Immature natural killer cell (primary cell): ENCODE measurements at places on chromosomes 2 and 18.
A peak's percentile ranks its signal among the peaks of the same experiment; 100 is the strongest.

DNA sequence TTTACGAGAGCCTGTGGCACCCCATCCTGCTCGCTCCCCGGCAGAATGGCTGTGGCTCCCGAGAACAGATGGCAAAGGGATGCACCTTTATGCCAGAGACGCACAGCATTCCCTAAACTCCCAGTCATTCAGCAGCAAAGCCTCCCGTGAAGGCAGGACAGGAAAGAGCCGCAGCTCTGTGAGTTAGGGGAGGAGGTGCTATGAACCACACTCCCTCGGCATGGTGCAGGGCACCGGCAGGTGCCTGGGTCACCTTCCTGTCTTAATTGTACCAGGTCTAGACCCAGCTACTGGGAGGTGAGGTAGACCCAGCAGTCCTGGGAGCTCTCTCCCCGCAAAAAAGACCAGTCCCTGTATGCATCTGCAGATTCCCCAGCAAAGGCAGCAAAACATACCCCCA lies 149.8 kb downstream of the TWIST2 start:
- no peaks in the 10 kb centered on the region for H3K36me3 ChIP-seq
- H3K4me3 ChIP-seq, result no peak overlapping the region
- peaks cover 4% of the 10 kb centered on the region for H3K4me1 ChIP-seq
- peaks cover 9% of the 10 kb centered on the region for H3K27me3 ChIP-seq
- no peak for DNase-seq
- H3K27ac ChIP-seq, result no peak overlapping the region

DNA sequence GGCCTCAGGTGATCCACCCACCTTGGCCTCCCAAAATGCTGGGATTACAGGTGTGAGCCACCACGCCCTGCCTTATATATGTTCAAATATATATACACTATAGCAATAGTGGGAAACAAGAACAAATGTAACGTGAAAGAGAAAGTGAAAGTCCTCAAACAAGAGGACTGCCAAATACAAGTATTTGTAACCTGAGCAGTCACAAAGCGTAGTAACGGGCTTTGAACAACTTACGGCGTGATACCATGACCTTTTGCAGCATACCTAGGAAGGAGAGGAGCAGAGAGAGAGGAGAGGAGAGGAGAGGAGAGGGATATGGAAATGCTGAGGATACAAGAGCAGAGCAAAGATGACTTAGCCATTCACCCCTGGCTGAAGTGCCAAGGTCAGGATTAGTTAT lies 113.8 kb upstream of the RGPD4 start:
- H3K4me1 ChIP-seq, result peaks cover 5% of the 10 kb centered on the region
- H3K36me3 ChIP-seq, result no peaks in the 10 kb centered on the region
- peaks cover 2% of the 10 kb centered on the region for H3K27me3 ChIP-seq
- DNase-seq, result no peak

DNA sequence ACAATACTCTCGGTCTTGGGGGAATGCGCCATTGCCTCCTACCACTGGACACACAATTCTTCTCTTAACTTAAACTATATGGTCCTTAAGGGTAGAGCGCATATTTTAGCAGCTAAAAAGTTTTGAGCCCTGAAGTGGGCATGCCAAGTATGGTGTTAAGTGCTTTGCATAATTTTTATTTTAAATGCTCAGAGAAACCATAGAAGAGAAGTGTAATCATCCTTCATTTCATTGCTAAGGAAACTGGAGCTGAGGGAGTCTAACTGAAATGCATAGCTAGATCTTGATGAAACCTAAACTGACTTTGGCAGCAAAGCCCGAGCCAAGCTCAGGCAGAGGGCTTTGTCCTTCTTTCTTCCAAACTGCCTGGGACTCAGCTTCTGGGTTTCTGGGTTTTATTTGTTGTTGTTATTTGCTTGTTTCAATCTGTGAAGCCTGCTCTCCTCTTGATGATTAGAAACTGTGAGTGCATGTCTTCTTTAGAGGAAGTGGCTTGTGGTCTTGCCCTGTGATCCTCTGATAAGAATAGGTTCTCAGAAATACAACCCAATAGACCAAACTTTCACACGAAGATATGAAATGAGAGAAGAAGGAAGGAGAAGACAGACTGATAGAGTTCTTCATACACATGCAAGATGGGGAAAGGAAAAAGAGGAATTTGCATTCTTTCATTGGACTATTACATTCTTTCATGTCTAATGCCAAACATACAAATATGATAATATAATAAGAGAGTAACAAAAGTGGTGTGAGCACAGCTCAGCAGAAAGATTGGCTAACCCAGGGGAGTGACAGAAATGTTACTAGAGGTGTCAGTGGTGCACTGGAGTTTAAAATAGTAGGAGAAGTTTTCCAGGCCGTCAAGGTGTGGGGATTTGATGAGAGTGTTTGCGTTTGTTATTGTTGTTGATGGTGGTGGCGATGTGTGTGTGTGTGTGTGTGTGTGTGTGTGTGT lies 7.5 kb upstream of the RNF144A start:
- H3K27me3 ChIP-seq, result peaks cover 2% of the 10 kb centered on the region
- H3K27ac ChIP-seq, result peak overlapping the region; percentile 90
- peak; percentile 70 for DNase-seq
- H3K4me1 ChIP-seq, result peaks cover 80% of the 10 kb centered on the region
- H3K4me3 ChIP-seq, result peak overlapping the region; percentile 72

DNA sequence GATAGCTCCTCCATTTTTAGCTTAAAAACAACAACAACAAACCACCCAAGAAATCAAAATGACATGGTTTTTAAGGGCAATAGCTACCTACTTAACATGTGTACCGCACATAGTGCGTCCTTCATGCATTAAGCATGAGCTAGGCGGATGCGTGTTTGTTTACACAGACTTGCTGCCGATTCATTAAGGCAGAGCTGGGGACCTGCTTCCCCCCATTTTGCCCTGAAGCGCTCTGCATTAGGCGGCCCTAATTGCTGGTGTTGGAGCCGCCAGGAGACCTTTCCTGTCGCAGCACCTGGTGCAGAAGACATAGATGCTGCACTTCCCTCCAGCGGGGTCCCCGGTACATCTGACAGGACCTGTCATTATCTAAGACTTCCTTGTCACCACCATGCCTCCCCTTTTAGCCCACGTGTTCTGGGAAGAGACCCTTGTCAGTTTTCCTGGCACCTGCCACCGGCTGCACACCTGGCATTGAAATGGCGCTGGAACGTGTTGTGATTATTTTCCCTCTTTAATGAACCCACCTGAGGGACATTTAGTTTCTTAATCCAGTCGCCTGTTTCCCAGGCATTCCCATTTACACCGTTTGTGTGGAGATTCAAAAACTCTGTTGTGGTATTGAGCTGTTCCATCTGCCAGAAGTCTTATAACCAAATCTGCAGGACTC lies 261.1 kb upstream of the RAB12 start:
- H3K36me3 ChIP-seq, result no peaks in the 10 kb centered on the region
- no peak overlapping the region for H3K27ac ChIP-seq
- H3K27me3 ChIP-seq, result no peaks in the 10 kb centered on the region
- H3K4me1 ChIP-seq, result no peaks in the 10 kb centered on the region

GRCh38 chr2:153404792-153405191 lies 73.8 kb downstream of the RPRM start:
- no peak overlapping the region for H3K27ac ChIP-seq
- no peak for DNase-seq
- H3K27me3 ChIP-seq, result no peaks in the 10 kb centered on the region
- H3K4me3 ChIP-seq, result no peak overlapping the region

- H3K4me3 ChIP-seq, result no peak overlapping the region
- H3K36me3 ChIP-seq, result peaks cover 3% of the 10 kb centered on the region
- peak overlapping the region; percentile 53 for H3K27ac ChIP-seq
- H3K4me1 ChIP-seq, result no peaks in the 10 kb centered on the region
Observed at GRCh38 chr2:202479090-202479489, 103.0 kb downstream of the BMPR2 start.

GRCh38 chr2:45960057-45960863 lies 308.8 kb downstream of the PRKCE start:
- H3K4me1 ChIP-seq, result peaks cover 12% of the 10 kb centered on the region
- no peak overlapping the region for H3K27ac ChIP-seq
- H3K4me3 ChIP-seq, result no peak overlapping the region
- no peaks in the 10 kb centered on the region for H3K36me3 ChIP-seq
- peaks cover 2% of the 10 kb centered on the region for H3K27me3 ChIP-seq

GRCh38 chr2:134489732-134490384 lies 228.9 kb downstream of the TMEM163 start:
- no peak overlapping the region for H3K27ac ChIP-seq
- no peak overlapping the region for H3K4me3 ChIP-seq
- no peaks in the 10 kb centered on the region for H3K36me3 ChIP-seq
- peaks cover 3% of the 10 kb centered on the region for H3K27me3 ChIP-seq
- DNase-seq, result no peak

GRCh38 chr2:241068136-241068941 lies 33.7 kb downstream of the MTERF4 start:
- H3K27ac ChIP-seq, result no peak overlapping the region
- no peak for DNase-seq
- no peaks in the 10 kb centered on the region for H3K36me3 ChIP-seq

- no peaks in the 10 kb centered on the region for H3K4me1 ChIP-seq
- no peak overlapping the region for H3K27ac ChIP-seq
- no peaks in the 10 kb centered on the region for H3K27me3 ChIP-seq
- H3K36me3 ChIP-seq, result no peaks in the 10 kb centered on the region
- no peak overlapping the region for H3K4me3 ChIP-seq
Observed at GRCh38 chr18:28459587-28459986, 282.7 kb upstream of the CDH2 start.

- H3K36me3 ChIP-seq, result no peaks in the 10 kb centered on the region
- H3K27me3 ChIP-seq, result peaks cover 2% of the 10 kb centered on the region
- H3K4me3 ChIP-seq, result no peak overlapping the region
- H3K27ac ChIP-seq, result peak overlapping the region; percentile 57
Observed at GRCh38 chr2:234438305-234438977, 58.4 kb downstream of the ARL4C start.

DNA sequence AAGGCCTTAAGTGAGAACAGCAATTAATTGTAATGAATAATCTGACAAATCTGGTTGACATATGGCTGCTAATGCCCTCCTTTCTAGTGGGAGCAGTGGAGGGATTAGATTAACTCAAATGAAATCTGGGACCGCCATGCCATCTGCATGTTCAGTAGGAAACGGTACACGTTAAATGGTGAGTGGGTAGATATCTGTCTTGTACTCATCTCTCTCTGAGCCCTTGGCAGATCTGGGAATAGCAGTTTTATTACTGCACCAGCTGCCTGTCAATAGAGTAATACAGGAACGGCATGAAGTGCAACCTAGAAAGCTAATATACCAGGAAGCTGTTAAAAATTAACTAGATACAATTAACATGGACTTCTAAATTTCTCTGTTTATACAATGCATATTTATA lies 258.8 kb downstream of the GPD2 start:
- H3K4me3 ChIP-seq, result no peak overlapping the region
- H3K4me1 ChIP-seq, result no peaks in the 10 kb centered on the region
- H3K36me3 ChIP-seq, result no peaks in the 10 kb centered on the region
- H3K27ac ChIP-seq, result no peak overlapping the region
- no peak for DNase-seq
- H3K27me3 ChIP-seq, result peaks cover 8% of the 10 kb centered on the region

DNA sequence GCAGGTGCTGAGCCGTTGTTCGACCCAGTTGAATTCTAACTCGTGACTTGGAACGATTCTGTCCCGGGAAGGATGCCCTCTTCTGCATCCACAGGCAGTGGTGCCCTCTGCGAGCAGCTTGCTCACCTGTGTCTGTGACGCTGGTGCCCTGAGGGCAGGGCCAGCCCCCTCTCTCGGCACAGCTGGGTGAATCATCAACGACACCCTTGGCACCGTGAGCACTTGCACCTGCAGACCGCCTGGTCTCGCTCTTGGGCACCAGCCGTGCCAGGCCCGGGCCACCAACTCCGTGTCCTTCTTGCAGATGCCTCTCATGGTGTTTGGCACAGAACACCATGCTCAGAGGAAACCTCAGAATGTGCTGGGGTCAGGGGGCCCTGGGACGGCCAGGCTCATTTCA lies 75.0 kb downstream of the SLC66A2 start:
- no peak overlapping the region for H3K4me3 ChIP-seq
- DNase-seq, result no peak
- H3K4me1 ChIP-seq, result no peaks in the 10 kb centered on the region
- no peak overlapping the region for H3K27ac ChIP-seq
- no peaks in the 10 kb centered on the region for H3K36me3 ChIP-seq

- H3K36me3 ChIP-seq, result no peaks in the 10 kb centered on the region
- H3K4me3 ChIP-seq, result no peak within 1 kb of the TSS
- no peaks in the 10 kb centered on the region for H3K4me1 ChIP-seq
- H3K27ac ChIP-seq, result no peak within 1 kb of the TSS
- no peak for DNase-seq
Observed at GRCh38 chr2:166494140-166494624, at the start of gene SCN7A. TSS of gene SCN7A (minus strand) at chr2:166494249. CDS start at chr2:166477696, 16,553 bp downstream.

- no peak overlapping the region for H3K27ac ChIP-seq
- H3K4me1 ChIP-seq, result no peaks in the 10 kb centered on the region
Observed at GRCh38 chr2:183798535-183798934, 674.3 kb downstream of the NUP35 start.

- peaks cover 6% of the 10 kb centered on the region for H3K36me3 ChIP-seq
- H3K4me1 ChIP-seq, result peaks cover 13% of the 10 kb centered on the region
- H3K27me3 ChIP-seq, result peaks cover 9% of the 10 kb centered on the region
- no peak for DNase-seq
- H3K4me3 ChIP-seq, result peak overlapping the region; percentile 7
- no peak overlapping the region for H3K27ac ChIP-seq
Observed at GRCh38 chr18:55780586-55781071, 192.6 kb upstream of the TCF4 start.

DNA sequence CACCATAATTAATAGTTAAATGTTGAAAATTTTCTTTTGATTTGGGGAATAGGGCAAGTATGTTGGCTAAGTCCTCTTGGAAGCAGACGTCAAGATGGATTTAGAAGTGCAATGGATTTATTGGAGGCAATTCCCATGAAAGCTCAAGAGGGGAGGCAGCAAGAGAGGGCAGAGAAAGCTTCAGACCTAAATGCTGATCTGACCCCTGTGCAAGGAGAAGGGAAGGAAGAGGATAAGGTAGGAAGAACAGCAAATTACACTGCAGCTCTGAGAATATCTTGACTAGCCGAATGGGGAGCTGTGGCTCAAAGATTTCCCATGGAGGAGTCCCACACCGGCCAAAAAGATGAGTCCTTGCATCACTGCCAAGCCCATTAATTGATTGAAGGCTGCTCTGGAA lies 46.9 kb upstream of the ATP8B1 start:
- DNase-seq, result no peak
- no peak overlapping the region for H3K4me3 ChIP-seq
- no peaks in the 10 kb centered on the region for H3K36me3 ChIP-seq

GRCh38 chr18:79203017-79203605 lies 133.9 kb downstream of the ATP9B start:
- H3K4me3 ChIP-seq, result no peak overlapping the region
- H3K27ac ChIP-seq, result peak overlapping the region; percentile 0
- H3K36me3 ChIP-seq, result peaks cover 20% of the 10 kb centered on the region
- peaks cover 35% of the 10 kb centered on the region for H3K4me1 ChIP-seq
- H3K27me3 ChIP-seq, result no peaks in the 10 kb centered on the region
